PC-3 (cell line): ENCODE measurements at places on chromosomes 1 and 21. TPM values are rescaled to one million over a fixed set of nuclear protein-coding genes. Genes with fewer than 3 reads are reported as not detected.

DNA sequence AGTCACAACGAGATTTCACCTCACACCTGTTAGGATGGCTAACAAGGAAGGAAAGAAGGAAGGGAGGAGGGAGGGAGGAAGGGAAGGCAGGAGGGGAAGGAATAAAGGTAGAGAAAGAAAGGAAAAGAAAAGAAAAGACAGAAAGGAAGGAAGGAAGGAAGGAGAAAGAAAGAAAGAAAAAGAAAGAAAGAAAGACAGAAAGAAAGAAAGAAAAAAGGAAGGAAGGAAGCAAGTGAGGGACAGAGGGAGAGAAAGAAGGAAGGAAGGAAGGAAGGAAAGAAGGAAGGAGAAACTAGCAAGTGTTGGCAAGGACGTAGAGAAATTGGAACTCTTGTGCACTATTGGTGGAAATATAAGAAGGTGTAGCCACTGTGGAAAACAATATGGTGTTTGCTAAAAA is 52.2 kb downstream of the CCDC185 start:
- DNase-seq = no peak

The S100A3 gene
- 4.6 and 7.9 TPM in 2 replicates for total RNA-seq

GRCh38 chr1:156098784-156099183 is 15.7 kb upstream of the LMNA start:
- no peak for DNase-seq

The LIPI gene
- not detected in 2 replicates for total RNA-seq

GRCh38 chr1:161218301-161219077 is 3.4 kb downstream of the FCER1G start:
- DNase-seq = no peak

DNA sequence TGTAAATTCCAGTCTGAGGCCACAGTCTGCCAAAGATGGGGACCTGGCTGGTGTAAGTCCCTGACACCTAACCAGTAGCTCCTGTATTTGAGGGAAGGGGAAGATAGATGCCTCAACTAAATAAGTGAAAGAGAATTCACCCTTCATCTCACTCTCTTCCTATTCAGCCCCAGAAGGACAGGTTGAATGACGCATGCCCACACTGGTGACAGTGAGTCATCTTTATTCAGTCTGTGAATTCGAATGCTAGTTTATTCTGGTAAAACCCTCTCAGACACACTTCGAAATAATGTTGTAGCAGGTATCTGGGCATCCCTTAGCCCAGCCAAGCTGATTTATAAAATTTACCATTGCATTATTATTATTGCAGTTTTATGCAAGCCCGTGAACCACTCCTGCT is 617.0 kb upstream of the PRMT6 start:
- peak; percentile 62 for DNase-seq

The HOOK1 gene
- total RNA-seq = 5.0 TPM in 2 replicates

DNA sequence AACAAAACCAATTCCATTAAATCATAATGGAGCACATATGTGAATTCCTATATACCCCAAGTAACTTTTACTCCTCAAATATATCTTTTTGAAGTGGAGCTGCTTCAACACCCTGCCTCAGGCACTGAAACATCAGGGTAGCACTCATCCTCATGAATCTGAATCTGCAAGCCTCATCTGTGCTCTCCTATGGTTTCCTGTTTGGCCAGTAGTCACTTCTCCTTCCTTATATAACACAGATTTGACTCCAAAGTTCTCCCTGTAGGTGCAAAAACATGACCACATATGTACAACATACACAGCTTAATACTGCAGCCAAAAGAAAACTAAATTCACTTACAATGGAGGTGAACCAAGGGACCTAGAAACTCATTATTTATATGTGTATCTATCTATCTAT is 7.2 kb downstream of the TRIT1 start:
- no peak for DNase-seq

GRCh38 chr1:168243636-168244212 is 17.9 kb downstream of the SFT2D2 start:
- DNase-seq = no peak

The C1orf94 gene
- not detected in 2 replicates for total RNA-seq
